Ureter (tissue), 1 donor: ENCODE measurements at places on chromosomes 3 and 15. TPM values are rescaled to one million over a fixed set of nuclear protein-coding genes. Genes with fewer than 3 reads are reported as not detected.

The FAM81A gene
- 7.3 TPM for total RNA-seq

The OCA2 gene
- 0.73 TPM for total RNA-seq

The CCR9 gene
- total RNA-seq = not detected

GRCh38 chr3:46098319-46098761 is 71.1 kb upstream of the XCR1 start:
- no peak for DNase-seq

DNA sequence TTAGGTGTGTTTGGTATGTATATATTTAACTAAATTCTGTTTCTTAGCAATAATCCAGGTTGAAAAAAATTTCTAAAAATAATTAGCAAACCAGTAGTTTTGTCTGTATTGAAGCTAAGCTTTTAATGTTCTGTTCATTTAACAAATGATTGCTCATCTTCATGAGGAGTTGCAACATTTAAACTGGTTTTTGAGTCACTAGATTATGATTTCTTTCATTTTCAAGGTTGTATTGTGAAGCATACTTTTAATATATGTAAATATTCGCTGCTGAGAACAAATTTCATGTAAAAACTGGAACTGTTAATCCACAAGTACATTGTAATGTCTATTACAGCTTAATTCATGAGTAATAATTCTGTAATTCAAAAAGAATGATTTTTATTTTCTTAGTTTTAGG is 192.7 kb downstream of the MBNL1 start:
- no peak for DNase-seq

DNA sequence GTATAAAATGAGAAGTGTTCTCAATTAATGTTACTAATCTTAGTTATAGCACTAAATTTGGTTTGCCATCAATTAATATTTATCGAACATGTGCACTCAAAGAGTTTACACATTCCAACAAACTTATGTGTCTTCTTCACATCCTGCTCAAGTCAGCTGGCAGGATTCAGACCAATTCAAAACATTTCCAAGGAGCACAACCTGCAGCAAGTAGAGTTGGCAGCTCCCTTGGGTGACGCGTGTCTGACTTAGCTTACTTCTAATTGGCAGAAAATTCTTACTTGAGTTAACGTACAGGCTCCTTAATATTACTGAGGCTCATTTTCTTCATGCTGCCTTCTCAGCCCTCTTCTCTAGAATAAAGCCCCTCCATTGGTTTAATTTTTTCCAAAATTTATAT is 110.4 kb upstream of the PFN2 start:
- DNase-seq = no peak

DNA sequence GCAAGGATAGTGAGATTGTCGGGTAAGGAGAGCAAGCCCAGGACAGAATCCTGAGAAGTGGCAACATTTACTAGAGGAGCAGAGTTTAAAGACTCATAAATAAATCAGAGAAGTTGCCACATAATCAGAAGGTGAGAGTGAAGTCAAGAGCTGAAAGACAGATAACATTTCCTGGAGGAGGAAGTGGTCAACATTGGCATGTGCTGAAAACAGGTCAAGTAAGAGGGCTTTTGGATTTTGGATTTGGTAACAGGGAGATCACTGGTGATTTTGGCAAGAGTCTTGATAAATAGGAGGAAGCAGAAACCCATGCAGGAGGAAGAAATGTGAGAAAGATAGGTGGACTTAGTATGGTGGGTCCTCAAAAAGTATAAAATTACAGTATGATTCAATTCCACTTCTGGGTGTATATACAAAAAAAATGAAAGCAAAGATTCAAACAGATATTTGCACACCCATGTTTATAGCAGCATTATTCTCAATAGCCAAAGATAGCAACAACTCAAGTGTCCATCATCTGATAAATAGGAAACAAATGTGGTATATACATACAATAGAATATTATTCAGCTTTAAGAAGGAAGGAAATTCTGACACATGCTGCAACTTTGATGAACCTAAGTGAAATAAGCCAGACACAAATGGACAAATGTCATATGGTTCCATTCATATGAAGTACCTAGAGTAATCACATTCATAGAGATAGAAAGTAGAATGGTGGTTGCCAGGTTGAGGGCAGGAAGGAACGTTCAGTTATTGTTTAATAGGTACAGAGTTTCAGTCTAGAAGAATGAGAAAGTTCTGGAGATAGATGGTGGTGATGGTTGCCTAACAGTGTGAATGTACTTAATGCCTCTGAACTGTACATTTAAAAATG is 27.3 kb upstream of the MBNL1 start:
- no peak for DNase-seq
